Activated T-cell treated with anti-CD3 and anti-CD28 coated beads for 48 hours (primary cell): ENCODE measurements at places on chromosomes 7 and 10.

DNA sequence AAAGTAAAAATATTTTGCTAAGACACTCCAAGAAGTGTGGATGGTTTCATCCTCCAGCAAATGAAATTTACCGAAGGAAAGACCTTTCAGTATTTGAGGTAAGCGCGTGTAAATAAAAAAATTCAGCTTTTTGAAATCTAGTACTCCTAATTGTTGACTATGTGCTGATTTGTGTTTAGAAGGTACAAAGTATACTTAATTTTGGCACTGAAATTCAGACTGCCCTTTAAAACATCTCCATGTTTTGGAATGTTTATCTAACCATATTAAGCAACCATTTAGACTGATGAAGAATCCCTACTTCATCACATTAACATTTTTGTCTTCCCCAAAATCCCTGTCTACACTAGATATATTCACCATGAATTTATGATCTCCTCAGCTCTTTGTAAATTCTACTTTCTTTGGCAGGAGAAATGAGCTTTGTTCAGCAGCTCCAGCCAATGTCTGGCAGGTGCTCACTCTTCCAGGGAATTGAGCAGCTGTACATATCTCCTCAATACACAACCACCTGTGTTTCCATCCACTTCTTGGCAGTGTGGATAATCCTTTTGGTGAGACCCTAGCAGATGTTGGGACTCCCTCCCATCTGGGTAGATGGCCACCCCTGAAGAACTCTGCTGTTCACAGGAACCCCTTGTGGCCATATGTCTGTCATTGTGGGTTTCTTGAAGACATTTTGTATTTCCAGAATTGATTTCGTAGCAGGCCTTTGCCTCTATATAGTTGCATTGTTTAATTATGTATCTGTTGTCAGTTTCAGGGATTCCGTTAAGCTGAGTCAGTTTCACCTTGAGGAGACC lies 129.4 kb upstream of the SAMD8 start:
- DNase-seq = no peak

DNA sequence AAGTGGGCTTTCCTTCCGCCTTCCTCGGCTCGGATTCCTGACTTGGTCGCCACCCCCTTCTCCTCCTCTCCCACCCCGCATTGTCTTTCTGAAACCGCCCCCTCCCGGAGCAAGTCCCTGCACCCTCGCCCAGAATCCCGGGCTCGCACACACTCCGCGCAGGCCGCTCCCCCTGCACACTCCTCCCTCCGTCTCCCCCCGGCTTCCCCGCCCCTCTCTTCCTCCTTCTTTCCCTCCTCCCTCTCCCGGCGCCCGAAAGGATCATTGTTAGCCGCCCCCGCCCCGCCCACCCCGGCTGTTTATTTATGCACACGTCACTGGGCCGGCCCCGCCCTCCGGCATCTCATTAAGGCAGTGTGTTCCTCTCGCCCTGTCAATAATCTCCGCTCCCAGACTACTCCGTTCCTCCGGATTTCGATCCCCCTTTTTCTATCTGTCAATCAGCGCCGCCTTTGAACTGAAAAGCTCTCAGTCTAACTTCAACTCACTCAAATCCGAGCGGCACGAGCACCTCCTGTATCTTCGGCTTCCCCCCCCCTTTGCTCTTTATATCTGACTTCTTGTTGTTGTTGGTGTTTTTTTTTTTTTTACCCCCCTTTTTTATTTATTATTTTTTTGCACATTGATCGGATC lies at the start of gene TCF7L2:
Gene TCF7L2 (plus strand): TSS at position 373 of the 633 bp plus-strand sequence. CDS start 510 bp downstream, outside the sequence.
- DNase-seq = peak; percentile 18

DNA sequence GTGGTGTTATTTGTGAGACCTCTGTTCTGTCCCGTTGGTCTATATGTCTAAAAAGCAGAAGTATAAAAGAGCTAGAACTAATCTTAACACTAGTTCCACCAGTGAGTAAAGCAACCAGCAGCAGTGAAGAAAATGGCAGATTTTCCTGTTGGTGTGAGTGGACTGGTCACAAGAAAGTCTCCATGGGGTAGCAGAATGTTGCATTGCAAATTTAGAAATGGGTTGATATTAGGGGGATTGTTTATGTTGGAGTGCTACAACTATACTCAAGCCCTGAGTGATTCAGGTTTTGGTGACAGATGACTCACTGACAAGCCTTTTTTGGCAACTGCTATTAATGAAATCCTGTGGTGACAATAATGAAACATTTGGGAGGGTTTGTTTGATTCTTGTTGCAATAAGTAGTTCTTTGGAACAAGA lies 5.6 kb downstream of the AVL9 start:
- no peak for DNase-seq

GRCh38 chr10:30863516-30864210 lies 168.0 kb downstream of the ZNF438 start:
- DNase-seq = no peak

DNA sequence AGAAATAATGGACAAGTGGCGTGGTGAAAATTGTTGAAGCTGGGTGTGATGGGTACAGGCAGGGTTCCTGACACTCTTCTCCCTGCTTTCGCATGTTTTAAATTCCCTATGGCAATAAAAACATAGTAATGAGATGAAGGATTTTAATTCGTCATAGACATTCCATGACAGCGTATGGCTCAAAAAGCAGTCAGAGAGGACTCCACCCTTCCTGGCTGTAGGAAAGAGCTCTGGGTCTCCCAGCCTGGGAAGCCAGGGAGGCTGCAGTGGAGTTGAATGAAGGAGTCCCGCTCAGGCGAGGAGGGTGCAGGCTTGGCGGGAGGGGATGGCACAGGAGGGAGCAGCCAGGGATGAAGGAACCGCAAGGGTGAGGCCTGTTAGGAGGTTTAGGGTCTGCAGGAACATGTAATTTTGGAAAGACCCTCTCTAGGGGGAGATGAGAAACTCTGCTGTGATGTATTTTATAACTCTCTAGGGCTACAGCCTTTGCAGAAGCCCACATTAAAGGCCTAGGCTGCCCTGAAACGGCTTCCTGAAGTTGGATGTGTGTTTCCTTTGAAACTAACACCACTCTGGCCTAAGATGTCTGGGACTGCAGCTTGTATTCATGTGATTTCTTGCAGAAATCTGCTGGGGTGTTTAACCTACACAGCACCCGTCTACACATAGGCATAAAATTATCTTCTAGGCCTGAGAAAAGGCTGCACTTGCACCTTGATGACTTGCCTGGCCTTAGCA lies 7.6 kb upstream of the LARP4B start:
- no peak for DNase-seq

DNA sequence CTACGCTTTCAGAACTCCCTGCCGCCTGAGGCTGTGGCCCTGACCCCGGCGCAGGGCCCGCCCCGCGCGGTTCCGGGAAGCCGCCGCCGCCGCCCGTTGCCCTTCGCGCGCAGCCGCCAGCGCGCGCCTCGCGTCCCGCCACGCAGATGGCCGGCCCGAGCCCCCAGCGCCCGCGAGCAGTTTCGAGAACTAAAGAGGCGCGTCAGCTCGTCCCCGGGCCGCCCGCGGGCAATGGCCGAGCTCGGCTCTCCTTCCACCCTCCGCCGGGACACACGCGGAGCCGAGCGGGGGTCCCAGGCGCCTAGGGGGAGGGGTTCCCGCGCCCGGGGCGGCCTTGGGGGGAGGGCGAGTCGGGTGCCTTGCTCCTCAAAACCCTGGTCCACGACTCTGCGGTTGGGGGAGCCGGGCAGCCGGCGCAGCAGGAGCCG lies 1.8 kb downstream of the HNRNPF start:
- peak; percentile 61 for DNase-seq

- DNase-seq = no peak
Measured at GRCh38 chr10:80204677-80205476, 460 bp downstream of the ANXA11 start.
